Colonic mucosa (tissue), 4 donors: ENCODE measurements at places on chromosomes 3 and 15. TPM values are rescaled to one million over a fixed set of nuclear protein-coding genes. Genes with fewer than 3 reads are reported as not detected.

DNA sequence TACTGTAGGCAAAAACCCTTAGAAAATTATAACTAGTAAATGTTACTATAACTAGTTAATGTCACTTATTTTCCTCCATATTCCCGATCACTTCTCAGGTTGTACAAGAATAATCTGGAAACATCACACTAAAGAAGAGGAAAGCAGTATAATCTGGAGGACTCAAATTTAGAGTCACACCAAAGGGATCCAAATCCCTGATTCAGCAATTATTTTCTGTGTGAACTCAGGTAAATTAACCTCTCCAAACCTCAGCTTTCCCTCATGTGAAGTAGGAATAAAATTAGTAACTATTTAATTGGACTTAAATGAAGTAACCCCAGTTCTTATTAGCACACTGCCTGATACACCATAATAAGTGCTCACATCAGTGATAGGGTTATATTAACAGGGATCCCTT, 170.1 kb upstream of the NECTIN3 start:
- DNase-seq: no peak
- H3K27ac ChIP-seq: no peak overlapping the region
- no peak overlapping the region for H3K4me3 ChIP-seq

GRCh38 chr3:74360406-74360805, 254.1 kb downstream of the CNTN3 start:
- DNase-seq: no peak
- no peak overlapping the region for H3K4me3 ChIP-seq
- H3K27me3 ChIP-seq: no peaks in the 10 kb centered on the region
- no peaks in the 10 kb centered on the region for H3K4me1 ChIP-seq

DNA sequence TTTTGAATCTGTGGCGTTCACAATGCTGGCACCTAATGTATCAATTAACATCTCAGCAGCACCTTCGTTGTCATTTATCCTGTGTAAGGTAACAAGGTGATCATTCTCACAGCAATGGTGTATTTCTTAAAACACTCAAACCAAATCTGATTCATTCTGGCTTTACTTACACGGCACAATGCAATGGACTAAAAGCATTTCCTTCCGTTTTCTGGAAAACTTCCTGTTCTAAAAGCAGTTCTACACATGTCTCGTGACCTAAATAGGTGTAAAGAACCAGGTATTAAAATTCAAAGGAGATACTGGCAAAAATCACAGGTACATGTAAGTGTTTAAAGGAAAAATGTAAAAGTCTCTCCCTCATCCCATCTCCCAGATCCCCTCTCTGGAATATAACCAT, 77.8 kb downstream of the BTD start:
- no peak for DNase-seq
- peaks cover 1% of the 10 kb centered on the region for H3K36me3 ChIP-seq
- no peaks in the 10 kb centered on the region for H3K27me3 ChIP-seq

DNA sequence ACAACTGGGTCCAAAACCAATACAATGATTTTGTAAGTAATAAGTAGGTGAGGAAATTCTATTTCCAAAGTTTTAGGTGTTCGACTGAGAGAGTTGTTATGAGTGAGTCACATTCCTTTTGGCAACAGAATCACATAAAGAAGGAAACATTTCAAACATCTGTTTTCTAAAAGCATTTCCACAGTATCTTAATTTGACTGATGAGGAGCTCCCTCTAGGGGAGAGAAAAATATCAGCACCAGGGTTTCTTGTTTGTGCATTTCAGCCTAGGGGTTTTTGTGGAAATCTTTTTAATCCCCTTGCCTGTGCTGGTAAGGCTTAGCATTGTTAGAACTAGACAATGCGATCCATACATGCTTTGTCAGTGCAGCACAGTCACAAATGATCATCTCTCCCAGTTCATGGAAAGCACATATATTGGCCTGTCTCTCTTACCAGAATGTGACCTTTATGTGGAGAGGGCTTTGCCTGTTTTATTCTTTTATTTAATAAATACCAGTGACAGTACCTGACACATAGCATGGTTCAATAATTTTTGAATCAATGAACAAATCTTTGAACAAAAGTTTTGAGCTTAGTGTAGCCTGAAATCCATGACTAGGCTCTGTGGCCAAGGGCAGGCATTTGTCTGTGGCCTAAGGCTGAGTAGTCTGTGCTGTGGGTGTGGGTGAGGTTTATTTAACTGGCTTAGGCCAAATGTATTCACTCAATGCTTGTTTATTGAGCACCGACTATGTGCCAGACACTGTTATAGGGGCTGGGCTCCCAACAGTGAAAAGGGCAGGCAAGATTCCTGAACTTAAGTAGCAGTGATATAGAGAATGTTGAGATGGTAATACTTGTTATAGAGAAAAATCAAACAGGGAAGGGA, 21.1 kb upstream of the IQCF6 start:
- H3K27me3 ChIP-seq: no peaks in the 10 kb centered on the region
- H3K4me1 ChIP-seq: no peaks in the 10 kb centered on the region
- peak; percentile 42 for DNase-seq
- H3K27ac ChIP-seq: no peak overlapping the region
- no peak overlapping the region for H3K4me3 ChIP-seq
- H3K36me3 ChIP-seq: no peaks in the 10 kb centered on the region

- no peaks in the 10 kb centered on the region for H3K27me3 ChIP-seq
- H3K4me1 ChIP-seq: peaks cover 3% of the 10 kb centered on the region
- peak; percentile 57 for DNase-seq
These were observed at the start of gene AMT for GRCh38 chr3:49422379-49423248. AMT (minus strand) TSS chr3:49422473; CDS start chr3:49422450, 23 bp downstream.

GRCh38 chr3:179731544-179731943, 78.7 kb downstream of the USP13 start:
- H3K4me3 ChIP-seq: no peak overlapping the region
- H3K27me3 ChIP-seq: no peaks in the 10 kb centered on the region
- no peak for DNase-seq
- no peaks in the 10 kb centered on the region for H3K36me3 ChIP-seq
- H3K4me1 ChIP-seq: no peaks in the 10 kb centered on the region

DNA sequence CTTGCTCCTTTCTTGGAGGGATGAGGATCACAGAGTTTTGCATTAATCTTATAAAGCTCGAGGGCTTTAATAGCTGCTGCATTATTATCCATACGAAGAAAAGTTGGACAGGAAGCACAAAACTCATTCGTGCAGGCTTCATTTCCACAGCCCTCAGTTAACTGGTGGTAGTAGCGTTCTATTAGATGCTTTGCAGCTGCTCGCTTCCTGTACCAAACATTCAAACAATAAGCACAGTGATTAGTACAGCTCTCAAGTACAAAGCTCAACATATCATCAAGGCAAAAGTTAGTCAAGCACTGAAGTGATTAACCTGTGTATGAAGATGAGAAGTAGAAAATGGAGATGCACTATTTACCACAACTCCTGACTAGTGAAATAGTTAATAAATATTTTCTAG, 63.3 kb downstream of the UBE3A start:
- DNase-seq: no peak
- H3K4me1 ChIP-seq: no peaks in the 10 kb centered on the region
- H3K36me3 ChIP-seq: no peaks in the 10 kb centered on the region

- no peak for DNase-seq
- no peak overlapping the region for H3K27ac ChIP-seq
- H3K4me1 ChIP-seq: no peaks in the 10 kb centered on the region
- no peak overlapping the region for H3K4me3 ChIP-seq
- H3K36me3 ChIP-seq: no peaks in the 10 kb centered on the region
- no peaks in the 10 kb centered on the region for H3K27me3 ChIP-seq
These were observed 169.2 kb upstream of the STRIT1 start for GRCh38 chr3:155462672-155463071.

DNA sequence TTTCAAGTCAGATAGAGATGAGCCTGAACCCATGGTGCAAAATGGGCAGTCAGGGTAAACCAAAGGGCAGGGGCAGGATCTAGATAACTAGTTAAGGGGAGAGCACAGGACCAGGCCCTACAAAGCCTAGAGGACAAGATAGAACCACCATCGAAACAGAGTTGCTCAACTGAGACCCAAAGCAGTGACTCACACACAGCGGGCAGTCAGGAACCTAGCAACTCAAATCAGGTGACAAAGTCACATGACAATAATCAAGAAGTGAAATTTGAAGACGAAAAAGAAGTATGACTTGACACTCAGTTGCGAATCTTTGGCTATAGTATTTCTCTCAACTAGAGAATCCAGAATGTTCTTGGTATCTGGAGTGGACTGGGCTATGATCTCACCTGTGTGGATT, 136.0 kb upstream of the PTPRG start:
- DNase-seq: no peak
- no peaks in the 10 kb centered on the region for H3K36me3 ChIP-seq
- no peak overlapping the region for H3K4me3 ChIP-seq

NR2E3 gene
- 0.35 TPM for total RNA-seq

DOCK3 gene
- 0.02 TPM for total RNA-seq

- H3K27ac ChIP-seq: no peak overlapping the region
- H3K4me3 ChIP-seq: no peak overlapping the region
- no peaks in the 10 kb centered on the region for H3K27me3 ChIP-seq
- no peaks in the 10 kb centered on the region for H3K36me3 ChIP-seq
- H3K4me1 ChIP-seq: no peaks in the 10 kb centered on the region
- no peak for DNase-seq
These were observed 81.6 kb upstream of the LRRFIP2 start for GRCh38 chr3:37255990-37256308.

COLQ gene
- total RNA-seq: 0.85 TPM

OR5H15 gene
- not detected for total RNA-seq

OXNAD1 gene
- total RNA-seq: 23.4 TPM

GRCh38 chr3:39639344-39640236, 169.8 kb upstream of the MYRIP start:
- no peak overlapping the region for H3K27ac ChIP-seq
- no peaks in the 10 kb centered on the region for H3K36me3 ChIP-seq
- DNase-seq: no peak
- H3K4me3 ChIP-seq: no peak overlapping the region
- no peaks in the 10 kb centered on the region for H3K27me3 ChIP-seq

- H3K27ac ChIP-seq: no peak overlapping the region
- DNase-seq: no peak
- H3K36me3 ChIP-seq: no peaks in the 10 kb centered on the region
- H3K4me1 ChIP-seq: no peaks in the 10 kb centered on the region
These were observed 6.6 kb upstream of the ATP10A start for GRCh38 chr15:25869701-25870100.

GRK7 gene
- not detected for total RNA-seq

GRCh38 chr3:190041333-190042041, 79.2 kb downstream of the P3H2 start:
- no peak overlapping the region for H3K27ac ChIP-seq
- DNase-seq: no peak
- H3K27me3 ChIP-seq: no peaks in the 10 kb centered on the region
- no peaks in the 10 kb centered on the region for H3K4me1 ChIP-seq

PLA1A gene
- 1.3 TPM for total RNA-seq

DNA sequence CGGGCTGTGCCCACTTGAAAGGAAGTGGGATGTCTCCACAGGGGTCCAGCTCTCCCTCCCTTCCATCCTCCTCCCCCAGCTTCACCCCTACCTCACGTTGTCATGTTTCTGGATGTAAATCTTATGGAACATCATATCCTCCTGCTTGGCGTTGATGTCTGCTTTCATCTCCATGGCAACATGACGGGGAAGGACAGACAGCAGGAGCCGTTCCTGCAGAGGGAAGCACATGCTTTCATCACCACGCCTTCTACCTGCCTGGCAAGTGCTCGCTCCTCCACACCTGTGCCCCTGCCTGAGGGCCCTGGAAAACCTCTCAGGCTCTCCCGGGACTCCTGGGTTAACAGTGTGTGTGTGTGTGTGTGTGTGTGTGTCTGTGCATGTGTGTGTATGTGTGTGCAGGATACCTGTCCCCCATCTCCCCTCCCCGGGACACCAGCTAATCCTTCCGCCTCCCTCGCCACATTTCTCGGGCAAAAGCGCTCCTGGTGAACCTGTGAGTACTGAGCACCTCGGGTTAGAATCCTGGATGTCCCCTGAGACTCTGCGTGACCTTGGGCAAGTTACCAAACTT, 101.1 kb downstream of the ADCY5 start:
- H3K4me1 ChIP-seq: no peaks in the 10 kb centered on the region
- no peak overlapping the region for H3K27ac ChIP-seq
- DNase-seq: no peak

GRCh38 chr3:184335291-184335660, 2.1 kb upstream of the FAM131A start:
- H3K4me1 ChIP-seq: no peaks in the 10 kb centered on the region
- peaks cover 28% of the 10 kb centered on the region for H3K36me3 ChIP-seq
- no peak overlapping the region for H3K4me3 ChIP-seq
- H3K27ac ChIP-seq: peak overlapping the region; percentile 78
- DNase-seq: no peak

- DNase-seq: no peak
- no peaks in the 10 kb centered on the region for H3K27me3 ChIP-seq
- no peak overlapping the region for H3K27ac ChIP-seq
- no peaks in the 10 kb centered on the region for H3K4me1 ChIP-seq
- H3K36me3 ChIP-seq: no peaks in the 10 kb centered on the region
These were observed 89.6 kb upstream of the CBLB start for GRCh38 chr3:105958237-105959000.

MESP1 gene
- 11.1 TPM for total RNA-seq

- H3K4me1 ChIP-seq: peaks cover 15% of the 10 kb centered on the region
- H3K27me3 ChIP-seq: no peaks in the 10 kb centered on the region
- no peaks in the 10 kb centered on the region for H3K36me3 ChIP-seq
These were observed 230.0 kb upstream of the CTNNB1 start for GRCh38 chr3:40969341-40969740.

GRCh38 chr15:59242649-59243048, 36.0 kb downstream of the LDHAL6B start:
- no peak overlapping the region for H3K27ac ChIP-seq
- no peaks in the 10 kb centered on the region for H3K4me1 ChIP-seq
- H3K4me3 ChIP-seq: no peak overlapping the region
- DNase-seq: no peak

C3orf70 gene
- 8.4 TPM for total RNA-seq

GRCh38 chr15:86493884-86494283, 414.2 kb downstream of the AGBL1 start:
- H3K27me3 ChIP-seq: no peaks in the 10 kb centered on the region
- no peaks in the 10 kb centered on the region for H3K36me3 ChIP-seq

GRCh38 chr15:68352401-68353062, 75.0 kb downstream of the FEM1B start:
- no peaks in the 10 kb centered on the region for H3K4me1 ChIP-seq
- no peak overlapping the region for H3K27ac ChIP-seq
- no peaks in the 10 kb centered on the region for H3K27me3 ChIP-seq
- no peak overlapping the region for H3K4me3 ChIP-seq
- no peaks in the 10 kb centered on the region for H3K36me3 ChIP-seq

GRCh38 chr3:110227991-110228390, 843.6 kb upstream of the NECTIN3 start:
- H3K4me1 ChIP-seq: no peaks in the 10 kb centered on the region
- H3K4me3 ChIP-seq: no peak overlapping the region
- H3K27me3 ChIP-seq: no peaks in the 10 kb centered on the region
- no peak overlapping the region for H3K27ac ChIP-seq
- no peak for DNase-seq

- DNase-seq: peak; percentile 35
- H3K27ac ChIP-seq: no peak overlapping the region
- peaks cover 14% of the 10 kb centered on the region for H3K27me3 ChIP-seq
- no peak overlapping the region for H3K4me3 ChIP-seq
These were observed 2.1 kb upstream of the SNX22 start for GRCh38 chr15:64149424-64149823.

GRCh38 chr3:14137445-14137844, 12.6 kb downstream of the TMEM43 start:
- peaks cover 23% of the 10 kb centered on the region for H3K36me3 ChIP-seq
- no peak overlapping the region for H3K4me3 ChIP-seq
- no peak for DNase-seq
- no peaks in the 10 kb centered on the region for H3K4me1 ChIP-seq
- no peak overlapping the region for H3K27ac ChIP-seq
- H3K27me3 ChIP-seq: no peaks in the 10 kb centered on the region

CISH gene
- total RNA-seq: 17.1 TPM

GRCh38 chr3:14725013-14725412, 50.1 kb downstream of the C3orf20 start:
- no peak for DNase-seq
- H3K27me3 ChIP-seq: no peaks in the 10 kb centered on the region
- no peaks in the 10 kb centered on the region for H3K36me3 ChIP-seq
- no peaks in the 10 kb centered on the region for H3K4me1 ChIP-seq
